ENCODE measurements at places on chromosomes 5 and 9.

- no peak for DNase-seq
Measured at GRCh38 chr5:171188016-171188415, 121.0 kb upstream of the TLX3 start.

DNA sequence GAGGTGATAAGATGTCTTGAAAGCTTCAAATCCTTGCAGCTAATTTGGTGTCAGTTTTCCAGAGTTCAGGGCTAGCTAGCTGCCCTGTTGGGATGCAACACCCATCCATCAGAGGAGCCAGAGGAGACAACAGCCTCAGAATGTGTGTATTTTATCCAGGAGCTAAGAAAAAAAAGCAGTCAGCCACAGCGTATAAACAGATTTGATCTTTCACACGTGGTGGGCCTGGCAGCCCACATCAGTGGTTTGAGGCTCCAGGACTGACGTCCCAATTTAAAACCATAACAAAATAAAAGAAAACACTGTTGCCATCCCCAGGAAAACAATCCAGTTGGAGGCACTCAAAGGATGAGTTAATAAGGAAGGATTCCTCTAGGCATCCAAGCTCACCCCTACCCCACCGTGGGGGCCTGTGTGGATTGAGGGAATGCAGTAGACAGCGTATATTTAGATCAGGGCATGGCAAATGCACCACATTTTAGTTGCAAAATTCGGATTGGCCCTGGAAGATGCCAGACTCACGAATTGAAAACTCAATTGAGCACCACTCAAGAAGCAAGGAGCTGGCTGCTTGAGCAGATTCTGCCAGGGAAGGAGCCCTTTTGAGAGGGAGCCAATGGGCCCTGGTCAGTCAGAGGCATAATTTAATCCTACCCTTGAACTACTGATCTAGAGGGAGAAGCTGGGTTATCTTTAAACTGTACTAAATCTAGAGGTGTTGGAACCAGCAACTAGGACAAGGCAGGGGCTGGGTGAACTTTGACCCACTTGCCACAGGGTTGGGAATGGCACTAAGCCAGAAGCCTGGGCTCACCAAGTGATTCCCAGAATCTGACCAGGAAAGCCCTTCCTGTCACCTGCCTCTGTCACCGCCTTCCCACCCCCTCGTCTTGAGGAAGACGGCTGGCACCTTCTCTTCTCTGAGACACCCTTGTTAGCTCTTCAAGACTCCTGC lies 17.5 kb downstream of the ADRA1B start:
- no peak for DNase-seq

GRCh38 chr9:116260531-116260930 lies 106.9 kb downstream of the PAPPA start:
- DNase-seq, result no peak

DNA sequence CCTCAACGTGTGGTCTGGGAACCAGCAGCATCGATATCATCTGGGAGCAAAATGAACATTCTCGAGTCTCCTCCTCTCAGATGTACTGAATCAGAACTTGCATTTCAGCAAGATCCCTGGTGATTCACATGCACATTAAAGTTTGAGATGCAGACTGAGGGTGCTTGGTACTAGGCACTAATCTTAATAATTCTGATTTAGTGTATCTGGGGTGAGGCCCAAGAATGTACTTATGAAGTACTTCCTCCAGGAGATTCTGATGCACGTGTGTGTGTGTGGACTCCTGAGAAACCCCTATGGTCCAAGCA lies 56.2 kb upstream of the EQTN start:
- DNase-seq, result no peak

GRCh38 chr5:78253201-78253600 lies 41.3 kb downstream of the AP3B1 start:
- DNase-seq, result no peak

DNA sequence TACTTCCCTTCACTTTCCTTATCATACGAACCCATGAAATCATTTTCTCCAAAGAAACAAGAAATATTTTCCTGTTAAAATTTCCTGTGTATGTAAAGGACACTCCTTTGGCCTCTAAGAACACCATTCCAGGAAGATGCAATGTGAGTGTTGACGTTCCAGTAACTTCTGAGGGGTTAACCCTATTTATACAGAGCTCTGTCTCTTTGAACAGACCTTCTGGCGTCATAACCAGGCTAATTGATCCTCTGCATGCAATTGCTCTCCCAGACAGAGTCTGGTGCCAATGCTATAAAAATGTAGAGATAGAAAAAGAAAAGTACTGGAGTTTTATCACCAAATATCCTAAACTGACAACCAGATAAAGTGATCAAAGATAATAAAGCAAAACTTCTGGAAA lies 218.5 kb downstream of the TLE1 start:
- DNase-seq, result no peak

GRCh38 chr9:37004424-37004935 lies 29.6 kb downstream of the PAX5 start:
- no peak for DNase-seq

DNA sequence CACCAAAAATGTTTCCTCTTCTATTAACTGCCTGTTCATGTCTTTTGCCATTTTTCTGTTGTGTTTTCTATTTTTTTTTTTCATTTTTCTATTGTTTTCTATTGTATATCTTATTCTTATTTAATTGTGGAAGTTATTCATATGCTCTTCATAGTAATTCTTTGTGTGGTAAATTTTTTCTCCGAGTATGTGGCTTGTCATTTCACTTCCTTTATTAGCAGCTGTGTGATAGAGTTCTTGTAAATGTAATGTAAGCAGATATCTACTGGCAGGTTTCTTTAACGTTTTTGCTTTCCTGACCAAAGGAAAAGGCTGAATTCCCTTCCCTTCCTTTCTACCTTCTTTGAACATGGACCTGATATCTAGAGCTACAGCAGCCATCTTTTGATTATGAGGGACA lies 5.8 kb upstream of the PLPP1 start:
- no peak for DNase-seq

DNA sequence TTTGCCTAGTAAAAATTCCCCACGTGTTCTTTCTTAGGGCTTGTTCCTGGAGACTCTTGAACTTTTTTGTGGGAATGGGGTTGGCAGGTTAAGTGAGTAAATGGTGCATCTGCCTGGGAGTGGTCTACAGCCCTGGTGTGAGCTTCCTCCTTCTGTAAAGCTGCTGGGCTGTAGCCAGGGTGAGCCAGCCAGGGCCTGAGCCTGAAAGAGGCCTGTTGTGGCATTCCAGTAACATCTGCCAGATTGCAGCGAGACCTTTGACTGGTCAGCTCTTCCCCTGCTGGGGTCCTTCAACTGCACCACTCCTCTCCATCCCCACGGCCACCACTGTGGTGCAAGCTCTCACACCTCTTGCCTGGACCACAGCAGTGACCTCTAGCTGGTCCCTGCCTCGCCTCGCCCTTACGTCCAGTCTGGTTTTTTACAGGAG lies 47.5 kb downstream of the SLC22A5 start:
- DNase-seq, result peak; percentile 46

- DNase-seq, result peak; percentile 90
Measured at GRCh38 chr9:14205463-14205862, 108.5 kb downstream of the NFIB start.

- no peak for DNase-seq
Measured at GRCh38 chr9:131744720-131745201, 4.9 kb upstream of the RAPGEF1 start.

DNA sequence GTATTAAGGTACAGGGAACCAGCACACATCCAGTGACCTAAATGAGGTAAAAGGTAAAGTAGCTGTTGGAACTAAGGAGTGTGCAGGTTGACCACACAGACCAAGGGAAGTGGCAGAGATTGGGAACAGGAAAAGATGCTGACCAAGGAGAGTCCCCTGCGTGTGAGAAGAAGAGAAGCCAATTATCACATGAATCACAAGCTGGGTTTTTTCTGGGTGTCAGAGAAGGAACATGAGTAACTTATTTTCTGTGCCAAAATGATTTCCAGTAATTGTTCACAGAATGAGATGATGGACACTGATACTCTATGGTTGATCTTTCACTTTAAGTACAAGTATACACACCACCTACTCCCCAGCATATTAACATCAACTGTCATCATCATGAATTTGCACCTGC lies 130.7 kb upstream of the ACO1 start:
- DNase-seq, result no peak

DNA sequence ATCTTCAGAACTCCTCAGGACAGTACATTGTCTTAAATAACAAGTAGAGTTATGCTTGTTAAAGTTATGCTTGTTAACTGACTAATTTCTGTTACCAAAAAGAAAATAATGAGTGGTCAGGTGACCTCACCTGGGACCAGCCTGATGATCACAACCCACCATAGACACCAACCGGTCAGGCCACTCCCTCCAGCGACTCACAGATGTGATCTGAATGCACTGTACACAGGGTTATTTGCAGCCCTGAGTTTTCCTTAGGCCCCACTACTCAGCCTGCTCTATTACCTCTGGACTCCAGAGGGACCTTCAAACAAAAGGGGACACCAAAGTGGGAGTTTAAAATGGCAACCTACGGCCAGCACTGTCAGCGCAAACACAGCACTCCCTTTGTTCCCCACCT lies 55.3 kb downstream of the ARSB start:
- DNase-seq, result peak; percentile 46

DNA sequence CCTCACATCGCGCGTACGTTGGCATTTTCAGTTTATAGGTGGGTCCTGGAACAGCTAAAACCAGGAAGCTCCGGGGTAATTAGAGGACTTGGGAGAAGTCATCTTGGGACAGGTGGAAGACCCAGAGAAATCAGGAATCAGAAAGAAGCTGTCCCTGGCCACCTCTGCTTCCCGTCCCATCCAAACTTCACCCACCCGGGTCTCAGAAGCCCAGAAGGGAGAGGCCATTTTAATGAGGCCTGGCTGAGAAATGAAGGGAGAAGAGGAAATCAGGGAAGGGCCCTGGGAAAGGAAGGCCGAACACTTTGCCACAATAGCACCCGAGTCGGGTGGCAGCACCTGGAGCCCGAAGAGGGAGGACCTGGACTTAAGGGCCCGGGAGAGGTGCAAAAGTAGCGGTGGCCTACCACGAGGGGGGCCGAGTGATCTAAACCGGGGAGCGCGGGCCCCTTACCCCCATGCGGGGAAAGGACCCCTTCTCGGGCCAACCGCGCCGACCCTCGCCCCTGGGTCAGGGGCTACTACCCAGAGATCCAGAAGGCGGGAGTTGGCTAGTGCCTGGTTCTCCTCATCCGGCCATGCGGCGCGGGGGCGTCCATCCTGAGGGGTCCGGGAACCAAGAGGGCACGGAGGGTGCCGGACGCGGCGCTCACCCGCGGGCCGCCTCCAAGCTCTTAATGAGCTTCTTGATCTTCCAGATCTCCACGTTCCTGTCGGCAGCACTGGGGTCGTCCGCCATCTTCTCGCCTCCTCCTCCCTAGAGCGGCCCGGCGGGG lies 668 bp downstream of the ETF1 start:
- no peak for DNase-seq

DNA sequence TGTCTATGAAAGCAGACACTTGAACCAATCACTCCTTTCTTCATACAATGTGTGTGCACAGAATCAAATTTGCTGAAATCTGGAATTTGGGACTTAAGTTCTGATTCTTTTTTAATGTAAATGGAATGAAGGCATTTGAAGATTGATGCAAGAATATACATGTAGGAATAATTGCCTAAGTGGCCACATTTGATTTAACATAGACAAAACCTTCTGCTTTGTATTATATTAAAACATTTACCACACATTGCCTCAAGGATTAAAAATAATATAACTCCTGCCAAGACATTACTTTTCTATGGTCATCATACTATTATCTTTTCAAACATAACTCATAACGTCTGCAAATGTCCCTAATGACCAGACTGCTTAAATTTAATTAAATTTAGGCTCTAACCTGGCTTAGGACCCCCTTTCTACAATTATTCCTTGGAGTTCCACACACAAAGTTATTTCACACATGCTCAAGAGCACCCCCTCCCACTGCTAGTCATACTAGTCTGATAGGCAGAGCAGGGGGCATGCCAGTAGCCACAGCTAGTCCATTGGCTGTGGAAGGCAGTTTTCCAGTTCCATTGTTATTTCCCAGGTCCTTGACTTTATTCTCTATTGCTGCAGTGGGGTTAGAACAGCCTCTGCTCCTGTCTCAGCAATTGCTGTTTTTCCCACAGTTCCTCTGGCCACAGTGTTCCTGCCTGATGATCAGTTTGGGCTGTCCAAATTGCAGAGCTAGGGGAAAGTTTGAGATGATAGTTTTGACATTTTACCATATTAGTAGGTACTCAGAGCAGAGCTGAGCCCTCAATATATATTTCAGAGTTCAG lies 360.6 kb upstream of the GRAMD2B start:
- no peak for DNase-seq

- DNase-seq, result peak; percentile 16
Measured at GRCh38 chr5:139849942-139850341, 54.3 kb downstream of the PSD2 start.

- no peak for DNase-seq
Measured at GRCh38 chr5:14299666-14300065, 156.5 kb downstream of the TRIO start.

GRCh38 chr5:170444969-170445505 lies 55.9 kb upstream of the KCNMB1 start:
- no peak for DNase-seq

- no peak for DNase-seq
Measured at GRCh38 chr5:150080696-150081435, 5.5 kb downstream of the CSF1R start.

GRCh38 chr5:111792471-111793058 lies 35.6 kb upstream of the NREP start:
- no peak for DNase-seq

- no peak for DNase-seq
Measured at GRCh38 chr5:7868427-7868772, 431 bp downstream of the FASTKD3 start.

- peak; percentile 2 for DNase-seq
Measured at GRCh38 chr9:8784838-8785237, 985.3 kb upstream of the DMAC1 start.

DNA sequence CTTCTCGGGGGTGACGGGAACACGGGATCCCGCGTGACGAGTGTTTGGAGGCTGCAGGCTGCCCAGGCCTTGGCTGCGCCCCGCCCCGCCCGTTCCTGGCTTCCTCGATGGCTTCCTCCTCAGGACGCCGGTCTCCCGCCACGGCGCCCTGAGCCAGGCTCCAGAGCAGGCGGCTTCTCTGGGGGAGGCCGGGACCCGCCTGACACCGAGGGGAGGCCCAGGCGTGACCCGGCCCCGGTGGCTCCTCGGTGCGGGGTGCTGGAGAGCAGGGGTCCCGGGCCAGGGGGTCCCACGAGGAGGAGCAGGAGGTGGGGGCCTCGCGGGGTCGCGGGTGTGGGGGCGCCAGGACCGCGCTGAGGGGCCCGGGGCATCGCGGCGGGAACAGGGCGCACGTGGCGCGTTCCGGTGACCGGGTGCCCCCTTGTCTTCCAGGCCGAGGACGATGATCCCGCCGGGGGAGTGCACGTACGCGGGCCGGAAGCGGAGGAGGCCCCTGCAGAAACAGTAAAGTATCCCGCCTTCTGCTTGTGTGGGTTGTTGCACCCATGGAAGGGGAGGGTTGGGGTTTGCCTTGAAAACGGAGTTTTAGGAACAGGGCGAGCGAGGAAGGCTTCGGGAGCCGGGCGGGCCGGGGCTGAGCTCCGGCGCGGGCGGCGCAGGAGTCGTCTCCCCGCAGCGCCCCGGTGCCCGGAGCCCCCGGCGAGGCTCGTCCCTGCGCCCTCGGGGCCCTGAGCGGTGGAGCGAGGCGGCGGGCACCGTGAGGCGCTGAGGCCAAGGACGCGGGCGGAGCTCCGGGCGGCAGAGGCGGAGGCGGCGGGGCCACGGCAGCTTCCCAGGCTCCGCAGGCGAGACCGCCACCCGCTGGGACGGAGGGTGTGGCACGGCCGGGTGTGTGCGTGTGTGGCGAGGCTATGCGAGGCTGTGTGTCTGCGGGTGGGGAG lies 22.2 kb downstream of the AHRR start:
- DNase-seq, result peak; percentile 47

GRCh38 chr5:89273289-89273688 lies 390.3 kb upstream of the MEF2C start:
- DNase-seq, result no peak

- no peak for DNase-seq
Measured at GRCh38 chr5:113276493-113276892, 158.3 kb downstream of the TSSK1B start.
